ENCODE measurements at places on chromosomes 11 and 22.
A peak's percentile ranks its signal among the peaks of the same experiment; 100 is the strongest.

DNA sequence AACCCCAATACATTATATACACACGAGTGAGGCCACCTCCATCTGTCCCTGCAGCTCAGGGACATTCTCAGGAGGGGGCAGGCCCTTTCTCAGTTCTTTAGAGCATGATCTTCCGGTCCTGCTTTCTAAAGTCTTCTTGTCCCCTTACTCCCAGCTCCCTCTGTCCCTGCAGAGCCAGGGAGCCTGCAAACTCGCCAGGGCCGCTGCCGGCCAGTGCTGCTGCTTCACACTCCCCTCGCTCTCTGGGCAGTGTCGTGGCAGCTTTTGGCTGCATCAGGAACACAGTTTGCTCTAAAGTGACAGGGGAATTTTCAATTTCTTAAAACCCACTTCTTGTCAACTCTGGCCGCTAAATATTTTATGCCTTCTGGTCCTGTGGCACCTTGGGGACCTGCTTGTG lies 130.1 kb upstream of the NARS2 start:
- no peak for DNase-seq

GRCh38 chr11:75557666-75558494 lies 4.2 kb upstream of the SERPINH1 start:
- DNase-seq, result no peak

DNA sequence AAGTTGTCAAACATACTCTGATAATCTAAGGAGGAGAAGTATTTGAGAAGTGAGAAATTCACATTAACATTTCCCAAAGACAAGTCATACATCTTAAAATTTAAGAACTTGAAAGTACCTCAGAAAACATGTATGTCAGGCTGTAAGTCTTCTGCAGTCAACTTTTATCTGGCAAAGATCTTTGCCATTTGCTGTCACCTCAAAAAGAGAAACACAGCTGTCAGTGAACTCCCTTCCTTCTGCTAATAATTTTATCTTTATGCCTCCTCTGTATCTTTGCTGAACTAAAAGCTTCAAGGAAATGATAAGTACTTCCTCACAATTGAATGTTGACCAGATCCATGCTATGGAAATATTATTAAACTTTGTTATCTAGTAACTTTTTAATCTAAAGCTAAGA lies 18.7 kb downstream of the TTC17 start:
- DNase-seq, result no peak

DNA sequence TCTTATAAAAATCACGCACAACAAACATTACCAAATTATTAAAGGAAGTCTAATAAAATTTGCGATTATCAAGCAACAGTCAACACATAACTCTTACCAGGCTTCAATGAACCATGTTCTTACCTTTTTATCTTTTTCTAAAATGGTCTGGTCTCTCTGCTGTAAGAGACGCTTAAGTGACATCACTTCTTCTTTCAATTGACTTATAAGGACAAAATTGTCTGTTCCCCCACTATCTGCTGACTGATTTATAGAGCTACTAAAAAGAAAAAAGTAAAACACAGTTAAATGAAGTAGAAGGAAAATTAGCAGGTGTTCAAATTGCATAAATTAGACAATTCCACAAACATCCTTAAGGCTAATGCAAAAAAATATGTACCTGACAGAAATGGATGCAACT lies 10.9 kb downstream of the FAM76B start:
- no peak for DNase-seq

- no peak for DNase-seq
Observed at GRCh38 chr11:112440518-112440917, 179.9 kb upstream of the PLET1 start.

GRCh38 chr11:363948-364761 lies 5.1 kb upstream of the B4GALNT4 start:
- peak; percentile 85 for DNase-seq

- DNase-seq, result no peak
Observed at GRCh38 chr11:125872138-125872491, 15.4 kb upstream of the HYLS1 start.

DNA sequence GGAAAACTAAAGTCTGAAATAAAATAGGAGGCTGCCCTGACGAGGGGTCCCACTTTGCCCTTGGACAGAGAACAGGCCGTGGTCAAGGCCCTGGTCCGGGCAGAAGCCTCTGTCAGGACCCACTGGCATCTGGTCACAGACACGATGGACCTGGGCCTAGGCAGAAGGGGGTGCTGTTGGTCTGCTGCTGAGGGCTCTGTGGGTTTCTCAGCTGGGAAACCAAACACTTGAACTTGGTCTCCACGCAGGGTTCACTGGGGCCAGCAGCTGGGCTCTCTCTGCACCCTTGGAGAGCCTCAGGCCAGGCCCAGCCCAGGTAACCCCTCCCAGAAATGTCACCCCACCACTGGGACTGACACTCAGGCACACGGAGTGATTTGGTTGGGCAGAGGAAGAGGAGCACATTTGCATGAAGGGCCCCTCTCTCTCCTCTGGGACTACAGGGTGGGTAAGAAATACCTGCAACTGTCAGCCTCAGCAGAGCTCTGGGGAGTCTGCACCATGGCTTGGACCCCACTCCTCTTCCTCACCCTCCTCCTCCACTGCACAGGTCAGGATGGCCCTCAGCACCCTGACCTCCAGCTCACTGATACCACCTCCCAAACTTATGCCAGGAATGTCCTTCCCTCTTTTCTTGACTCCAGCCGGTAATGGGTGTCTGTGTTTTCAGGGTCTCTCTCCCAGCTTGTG lies 48.1 kb upstream of the TOP3B start:
- no peak for DNase-seq

DNA sequence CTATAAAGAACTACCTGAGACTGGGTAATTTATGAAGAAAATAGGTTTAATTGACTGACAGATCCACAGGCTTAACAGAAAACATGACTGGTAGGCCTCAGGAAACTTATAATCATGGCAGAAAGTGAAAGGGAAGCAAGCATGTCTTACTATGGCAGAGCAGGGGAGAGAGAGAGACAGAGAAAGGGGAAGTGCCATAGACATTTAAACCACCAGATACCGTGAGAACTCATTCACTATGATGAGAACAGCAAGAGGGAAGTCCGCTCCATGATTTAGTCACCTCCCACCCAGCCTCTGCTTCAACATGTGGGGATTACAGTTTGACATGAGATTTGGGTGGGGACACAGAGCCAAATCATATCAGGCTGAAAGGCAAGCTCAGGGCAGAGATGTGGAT lies 327.1 kb upstream of the DDI1 start:
- DNase-seq, result no peak

DNA sequence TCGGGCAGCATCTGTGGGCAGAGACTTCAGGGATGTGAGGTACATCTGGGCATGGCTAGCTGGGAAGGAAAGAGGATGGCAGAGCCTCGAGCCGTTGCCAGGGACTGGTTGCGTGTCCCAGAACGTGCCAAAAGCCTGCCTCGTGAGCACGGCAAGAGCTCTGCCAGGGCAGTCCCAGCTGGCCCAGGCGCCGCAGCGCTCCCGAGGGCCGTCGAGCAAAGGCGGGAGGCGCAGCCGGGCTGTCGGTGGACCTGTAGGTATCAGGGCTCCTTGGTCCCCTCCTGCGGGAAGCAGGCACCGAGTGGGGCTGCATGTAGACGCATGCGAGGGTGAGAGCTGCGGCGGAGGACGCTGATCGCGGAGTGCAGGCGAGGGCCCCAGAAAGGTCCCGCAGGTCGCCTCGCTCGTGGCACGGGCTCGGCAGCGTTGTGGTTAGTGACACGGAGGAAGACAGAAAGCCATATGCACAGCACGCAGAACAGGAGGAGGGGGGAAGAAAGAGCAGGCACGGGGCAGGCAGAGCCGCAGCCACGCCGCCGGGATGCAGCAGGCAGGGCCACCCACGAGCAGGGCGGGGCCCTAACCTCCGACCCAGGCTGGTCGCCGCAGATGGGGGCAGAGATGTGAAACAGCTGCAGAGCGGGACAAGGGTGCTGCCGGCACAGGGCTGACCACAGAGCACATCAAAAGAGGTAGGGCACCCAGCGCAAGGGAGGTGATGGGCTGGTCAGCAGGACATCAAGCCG lies 18.0 kb downstream of the LSP1 start:
- no peak for DNase-seq

- no peak for DNase-seq
Observed at GRCh38 chr22:19065298-19065859, 56.8 kb downstream of the DGCR2 start.

DNA sequence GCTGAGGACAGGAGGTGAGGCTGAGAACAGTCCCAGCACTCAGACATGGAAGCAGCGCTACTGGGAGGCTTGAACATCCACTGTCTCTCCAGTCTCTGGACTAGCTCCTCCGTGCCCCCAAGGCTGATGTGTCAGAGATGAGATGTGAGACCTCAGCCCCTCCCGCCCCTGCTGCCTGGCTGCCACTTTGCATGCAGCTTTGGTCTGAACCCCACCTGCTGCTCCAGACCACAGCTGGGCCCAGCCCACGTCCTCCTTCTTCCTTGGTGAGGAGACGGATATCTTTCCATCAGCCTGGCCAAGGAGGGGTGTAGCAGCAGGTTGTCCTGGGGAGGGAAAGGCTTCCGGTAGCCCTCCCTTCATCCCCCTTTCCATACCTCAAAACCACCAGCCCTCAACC lies 148.0 kb upstream of the B3GAT1 start:
- DNase-seq, result no peak

DNA sequence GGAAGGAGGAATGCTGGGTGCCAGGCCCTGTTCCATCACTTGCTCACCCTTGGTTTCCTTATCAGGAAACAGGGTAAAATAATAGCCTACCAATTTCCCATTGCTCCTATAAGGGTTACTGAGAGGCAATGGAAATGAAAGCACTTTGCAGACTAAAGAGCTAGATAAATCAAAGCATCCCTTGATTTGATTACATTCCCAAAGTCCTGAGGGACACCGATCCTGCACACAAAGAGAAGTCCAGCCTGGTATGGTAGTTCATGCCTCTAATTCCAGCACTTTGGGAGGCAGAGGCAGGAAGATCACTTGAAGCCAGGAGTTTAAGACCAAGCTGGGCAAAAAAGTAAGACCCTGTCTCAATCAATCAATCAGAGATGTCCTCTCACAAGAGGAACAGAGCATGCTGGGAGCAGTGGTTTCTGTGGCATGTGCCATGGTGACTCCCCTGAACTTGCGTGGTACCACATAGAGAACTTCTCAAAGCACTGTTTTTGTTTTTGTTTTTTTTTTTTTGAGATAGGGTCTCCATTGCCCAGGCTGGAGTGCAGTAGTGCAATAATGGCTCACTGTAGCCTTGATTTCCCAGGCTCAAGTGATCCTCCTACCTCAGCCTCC lies 10.7 kb downstream of the TBC1D10A start:
- DNase-seq, result no peak

GRCh38 chr22:28759861-28760560 lies 12.5 kb upstream of the CCDC117 start:
- no peak for DNase-seq

GRCh38 chr11:10758957-10759356 lies 7.9 kb downstream of the CTR9 start:
- DNase-seq, result no peak

GRCh38 chr11:19524171-19524671 lies 188.4 kb upstream of the NAV2 start:
- DNase-seq, result no peak

GRCh38 chr22:41966607-41967240 lies 2.5 kb upstream of the SEPTIN3 start:
- peak; percentile 30 for DNase-seq

DNA sequence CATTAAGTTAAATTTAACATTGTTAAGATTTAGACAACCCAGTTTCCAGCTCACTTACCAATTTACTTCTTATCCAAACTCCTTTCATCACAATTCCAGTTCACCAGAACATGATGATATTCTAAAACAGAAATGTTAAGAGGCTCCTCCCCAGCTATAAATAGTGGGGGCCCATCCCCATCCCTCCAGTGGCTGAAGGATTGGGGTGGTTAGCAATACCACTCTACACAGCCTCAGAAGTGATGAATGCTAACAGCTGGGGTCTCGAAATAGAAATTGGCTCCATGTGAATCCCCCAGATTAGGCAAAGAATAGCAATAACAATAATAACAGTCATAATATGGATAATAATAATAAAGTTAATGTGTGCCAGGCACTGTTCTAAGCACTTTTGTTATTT lies 97.9 kb upstream of the NCAM1 start:
- no peak for DNase-seq

- peak; percentile 77 for DNase-seq
Observed at GRCh38 chr11:67032830-67033551, 10.1 kb downstream of the SYT12 start.

DNA sequence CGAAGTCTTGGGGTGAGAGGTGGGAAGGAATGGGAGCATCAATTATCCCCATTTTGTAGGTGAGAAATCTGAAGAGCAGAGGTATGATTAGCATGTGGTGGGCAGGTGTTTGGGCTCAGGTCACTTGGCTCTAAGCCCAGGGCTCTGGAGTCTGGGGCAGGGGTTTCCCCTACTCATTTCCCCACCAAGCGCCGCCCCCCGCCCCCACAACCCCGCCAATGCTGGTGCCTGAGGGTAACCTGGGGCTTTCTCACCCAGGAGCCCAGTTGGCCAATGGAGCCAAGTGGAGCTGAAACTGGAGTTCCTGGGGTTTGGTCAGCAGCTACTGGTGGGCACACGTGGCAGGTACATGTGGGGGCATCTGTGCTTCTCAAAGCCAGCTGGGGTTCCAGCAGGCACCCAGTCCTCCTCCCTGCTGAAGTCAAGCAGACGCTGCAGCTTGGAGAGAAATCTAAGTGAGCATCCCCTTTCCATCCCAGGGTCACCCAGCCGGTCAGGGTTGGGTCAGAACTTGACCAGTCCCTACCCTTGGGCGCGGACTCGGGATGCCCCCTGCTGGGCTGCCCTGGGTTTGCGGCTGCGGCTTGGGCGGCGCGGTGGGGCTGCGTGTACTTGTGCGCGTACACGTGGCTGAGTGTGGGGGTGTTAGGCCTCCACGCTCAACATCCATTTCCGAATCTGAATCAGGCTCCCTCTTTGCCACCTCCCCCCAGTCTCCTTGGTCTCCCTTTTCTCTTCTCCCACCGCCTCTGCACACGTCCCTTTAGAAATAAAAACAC lies 1.7 kb upstream of the CHRM1 start:
- no peak for DNase-seq

- no peak for DNase-seq
Observed at GRCh38 chr11:11237070-11237832, 115.8 kb downstream of the CSNK2A3 start.

DNA sequence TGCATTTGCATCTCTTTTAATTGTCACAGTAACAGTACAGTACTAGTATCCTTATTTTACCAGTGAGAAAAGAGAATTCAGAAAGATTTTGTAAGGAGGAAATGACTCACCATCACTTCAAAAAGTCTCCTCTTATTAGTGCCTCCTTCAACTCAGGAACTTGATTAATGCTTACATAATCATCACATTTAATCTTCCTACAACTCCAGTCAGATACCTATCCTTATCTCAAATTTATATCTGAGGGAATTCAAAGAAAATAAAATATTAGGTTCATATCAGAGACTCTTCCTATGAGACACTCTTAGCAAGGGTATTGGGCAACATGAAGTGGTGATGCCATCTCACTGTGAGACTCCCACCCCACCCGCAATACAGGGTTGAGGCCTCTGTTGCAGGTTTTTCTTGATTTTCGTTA lies 26.1 kb upstream of the CTSC start:
- DNase-seq, result peak; percentile 25

- DNase-seq, result no peak
Observed at GRCh38 chr11:58927393-58928106, 11.7 kb upstream of the GLYATL1 start.

Data from RWPE1 (cell line).